ENCODE measurements at places on chromosomes 11 and 22.

DNA sequence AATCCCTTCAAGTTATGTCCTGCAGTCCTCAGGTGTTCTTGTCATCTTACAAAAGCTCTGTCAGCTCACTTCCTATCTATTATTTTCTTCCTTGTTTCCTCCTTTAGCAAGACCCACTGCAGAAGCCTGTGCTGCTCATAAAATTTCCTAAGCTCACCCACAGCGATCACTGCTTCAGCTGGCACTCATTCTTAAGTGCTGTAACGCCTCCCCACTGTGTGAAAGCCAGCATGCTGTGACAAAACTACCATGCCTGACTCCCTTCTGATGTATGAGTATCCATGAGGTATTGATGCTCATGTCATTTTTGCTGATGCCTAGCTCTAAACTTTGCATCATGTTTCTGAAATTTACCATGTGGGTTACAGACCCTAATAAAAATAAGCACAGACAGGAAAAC is 41.5 kb upstream of the CNTN5 start:
- DNase-seq: no peak

DNA sequence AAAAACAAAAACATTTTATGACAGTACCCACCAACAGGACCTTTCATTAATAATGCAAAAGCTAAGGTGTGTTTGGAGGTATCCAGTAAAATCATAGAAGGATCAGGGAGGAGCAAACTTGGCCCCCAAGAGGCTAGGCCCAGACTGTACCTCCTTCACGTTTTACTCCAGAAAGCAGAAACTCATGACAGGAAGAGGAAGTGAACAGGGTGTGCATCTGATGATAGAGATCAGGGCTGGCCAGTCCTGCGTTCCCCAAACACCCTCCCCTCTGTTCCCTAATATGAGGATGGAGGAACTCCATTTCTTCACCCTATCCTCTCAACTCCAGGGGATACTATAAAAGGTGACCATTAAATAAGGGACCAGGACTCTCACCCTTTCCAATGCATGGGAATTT is 10.2 kb upstream of the MS4A12 start:
- DNase-seq: no peak

GRCh38 chr11:110173811-110174644 is 80.8 kb downstream of the ZC3H12C start:
- DNase-seq: peak; percentile 8

DNA sequence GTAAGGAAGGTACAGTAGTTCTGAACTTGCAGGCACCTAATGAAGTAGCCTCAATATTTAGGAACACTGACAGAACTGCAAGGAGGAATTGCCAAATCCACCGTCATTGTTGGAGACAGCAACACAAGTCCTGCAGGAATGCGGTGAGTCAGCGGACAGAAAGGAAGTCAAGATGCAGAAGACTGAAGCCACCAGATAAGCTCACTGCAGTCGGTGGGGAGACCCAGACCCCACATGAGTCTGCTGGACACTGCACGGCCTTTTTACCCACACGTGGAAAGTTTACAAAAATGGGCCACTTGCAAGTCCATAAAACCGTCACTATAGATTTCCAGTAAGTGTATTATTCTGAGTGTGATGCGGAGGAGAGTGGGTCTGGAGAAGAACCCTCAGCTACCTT is 1471.6 kb downstream of the TBC1D22A start:
- no peak for DNase-seq

DNA sequence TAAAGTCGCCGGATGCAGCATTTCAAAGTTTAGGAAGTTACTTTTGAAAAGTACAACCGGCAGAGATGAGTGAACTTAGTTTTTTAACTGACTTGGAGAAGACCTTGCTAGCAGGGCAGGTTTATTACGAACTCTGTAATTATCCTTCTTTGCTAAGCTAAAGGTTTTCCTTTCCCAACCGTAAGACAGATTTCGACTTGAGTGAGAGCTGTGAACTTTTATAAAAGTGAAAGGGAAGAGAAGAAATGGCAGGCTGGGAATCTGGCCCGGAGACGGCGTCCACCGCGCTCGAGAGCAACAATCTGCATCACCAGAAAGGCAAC is 659 bp upstream of the TEAD1 start:
- no peak for DNase-seq

DNA sequence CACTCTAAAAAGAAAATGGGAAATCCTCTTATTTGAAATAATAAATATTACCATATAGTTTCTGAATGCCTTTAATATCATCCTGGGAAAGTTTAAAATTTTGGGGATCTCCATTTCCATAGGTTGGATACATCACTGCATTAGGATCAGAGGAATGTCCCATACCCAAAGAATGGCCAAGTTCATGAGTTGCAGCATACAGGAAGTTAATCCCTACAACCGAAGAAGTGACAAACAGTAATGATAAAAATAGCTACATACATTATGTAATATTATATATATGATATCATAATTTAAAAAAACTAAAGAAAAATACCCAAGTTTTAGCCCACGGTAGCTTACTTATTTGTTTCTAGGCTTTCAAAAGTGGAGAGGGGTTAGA is 7.4 kb downstream of the MMP7 start:
- no peak for DNase-seq

DNA sequence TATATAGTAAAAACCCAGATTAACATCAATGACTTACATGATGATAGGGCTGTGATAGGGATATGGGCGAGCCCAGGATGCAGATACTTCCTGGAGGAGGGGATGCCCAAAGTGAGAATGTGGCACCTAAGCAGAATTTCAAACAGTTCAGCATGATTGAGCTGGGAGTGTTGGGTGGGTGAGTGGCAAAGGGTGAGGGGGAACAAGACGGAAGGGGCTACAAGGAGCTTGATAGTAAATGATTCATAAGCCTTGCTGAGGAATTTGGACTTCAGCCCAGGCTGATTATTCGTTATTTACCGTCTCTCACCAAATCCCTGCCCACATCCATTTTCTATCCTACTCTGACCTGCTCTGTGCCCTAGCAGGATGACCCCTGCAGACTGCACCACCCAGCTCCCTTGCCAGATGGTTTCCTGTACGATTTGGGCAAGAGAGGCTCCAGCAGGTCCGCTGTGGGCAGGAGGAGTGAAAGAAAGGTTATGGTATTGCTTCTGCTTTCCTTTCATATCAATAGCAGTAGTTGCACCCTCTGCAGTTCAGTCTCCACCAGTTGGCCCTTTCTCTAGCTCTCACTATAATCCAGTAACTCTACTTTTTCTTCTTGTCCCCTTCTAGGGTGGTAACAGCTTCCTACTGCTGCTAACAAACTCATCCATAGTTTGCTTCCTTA is 30.3 kb upstream of the SIK2 start:
- no peak for DNase-seq

DNA sequence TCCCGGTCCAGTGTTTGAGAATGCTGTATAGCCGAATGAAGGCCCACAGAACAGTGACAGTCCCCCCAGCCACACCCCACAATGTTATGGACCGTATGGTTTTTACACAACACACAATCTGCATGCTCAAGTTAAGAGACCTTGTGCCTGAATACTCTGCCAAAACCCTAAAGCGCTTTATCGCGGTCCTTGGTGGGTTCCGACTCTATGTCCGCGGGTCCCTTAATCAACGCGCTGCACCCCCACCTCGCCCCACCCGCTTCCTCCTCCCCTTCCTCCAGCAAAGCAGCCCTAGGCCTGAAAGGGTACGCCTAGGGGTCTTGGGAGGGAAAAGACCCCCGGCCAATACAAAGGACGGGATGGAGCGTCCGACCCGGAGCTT is 442 bp downstream of the COPB1 start:
- no peak for DNase-seq

DNA sequence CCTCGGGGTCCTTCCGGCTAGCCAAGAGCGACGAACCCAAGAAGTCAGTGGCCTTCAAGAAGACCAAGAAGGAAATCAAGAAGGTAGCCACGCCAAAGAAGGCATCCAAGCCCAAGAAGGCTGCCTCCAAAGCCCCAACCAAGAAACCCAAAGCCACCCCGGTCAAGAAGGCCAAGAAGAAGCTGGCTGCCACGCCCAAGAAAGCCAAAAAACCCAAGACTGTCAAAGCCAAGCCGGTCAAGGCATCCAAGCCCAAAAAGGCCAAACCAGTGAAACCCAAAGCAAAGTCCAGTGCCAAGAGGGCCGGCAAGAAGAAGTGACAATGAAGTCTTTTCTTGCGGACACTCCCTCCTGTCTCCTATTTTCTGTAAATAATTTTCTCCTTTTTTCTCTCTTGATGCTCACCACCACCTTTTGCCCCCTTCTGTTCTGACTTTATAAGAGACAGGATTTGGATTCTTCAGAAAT is 1.9 kb upstream of the GCAT start:
- DNase-seq: no peak

DNA sequence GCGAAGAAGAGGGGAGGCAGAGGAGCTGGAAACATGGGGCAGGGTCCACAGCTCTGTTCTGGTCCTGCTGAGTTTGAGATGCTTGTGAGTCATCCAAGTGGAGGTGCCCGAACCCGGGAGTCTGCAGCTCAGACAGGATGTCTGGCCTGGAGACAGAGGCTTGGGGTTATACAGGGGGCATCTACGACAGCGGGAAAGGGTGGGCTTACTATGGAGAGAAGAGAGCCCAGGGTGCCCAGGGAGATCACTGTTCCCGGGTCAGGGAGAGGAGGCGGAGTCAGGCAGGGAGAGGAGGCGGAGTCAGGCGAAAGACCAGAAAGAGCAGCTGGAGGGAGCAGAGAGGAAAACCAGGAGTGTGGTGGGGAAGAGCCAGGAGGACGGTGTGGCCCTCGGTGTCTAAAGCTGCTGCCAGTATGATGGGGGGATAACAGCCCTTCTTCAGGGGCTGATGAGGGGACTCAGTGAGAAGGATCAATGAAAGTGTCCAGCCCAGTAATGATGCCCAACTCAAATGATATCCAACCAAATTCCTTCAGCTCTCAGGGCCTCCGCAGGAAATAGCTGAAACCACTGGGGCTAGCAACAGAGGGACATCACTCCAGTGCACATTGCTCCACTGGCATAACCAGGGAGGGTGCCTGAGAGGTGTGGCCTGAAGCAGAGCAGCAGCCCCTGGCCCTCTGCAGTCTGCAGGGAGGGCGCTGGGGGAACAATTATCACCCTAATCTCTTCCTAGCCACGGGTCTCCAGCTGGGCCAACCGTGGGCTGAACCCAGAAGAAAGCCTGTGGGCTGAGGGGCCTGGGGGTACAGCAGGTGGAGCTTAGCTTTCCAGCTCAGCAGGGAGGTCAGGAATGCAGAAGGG is 2.6 kb upstream of the LTBP3 start:
- peak; percentile 48 for DNase-seq

DNA sequence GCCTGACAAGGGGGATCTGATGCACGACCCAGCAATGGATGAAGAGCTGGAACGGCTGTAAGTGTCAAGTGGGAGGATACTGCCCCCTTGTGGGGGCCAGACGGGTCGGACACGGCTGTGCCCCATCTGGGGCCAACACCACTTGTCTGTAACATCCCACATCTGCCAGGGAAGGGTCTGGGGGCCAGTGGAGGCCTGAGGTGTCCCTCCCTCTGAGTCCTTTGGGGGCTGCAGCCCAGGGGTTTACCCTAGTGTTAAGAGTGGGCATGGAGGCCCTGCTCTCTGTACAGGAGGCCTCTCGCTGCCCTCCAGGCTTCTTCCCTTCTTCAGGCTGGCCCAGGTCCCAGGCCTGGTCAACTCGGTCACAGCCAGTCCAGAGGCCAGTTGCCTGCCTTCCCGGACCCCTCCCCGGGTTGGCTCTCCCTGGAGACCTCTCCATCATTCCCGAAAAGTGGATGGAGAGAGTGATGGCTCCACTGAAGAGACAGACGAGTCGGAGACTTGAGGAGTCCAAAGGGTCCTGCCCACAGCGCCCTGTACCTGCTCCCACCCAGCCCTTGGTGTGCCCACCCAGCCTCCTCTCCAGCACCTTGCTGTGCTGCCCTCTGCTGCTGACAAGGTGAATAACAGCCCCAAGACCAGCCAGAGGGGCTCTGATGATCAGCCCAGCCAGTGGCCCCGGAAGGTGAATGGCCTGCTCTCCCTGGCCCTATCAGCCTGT is 15.4 kb downstream of the ARFGAP2 start:
- DNase-seq: peak; percentile 46

DNA sequence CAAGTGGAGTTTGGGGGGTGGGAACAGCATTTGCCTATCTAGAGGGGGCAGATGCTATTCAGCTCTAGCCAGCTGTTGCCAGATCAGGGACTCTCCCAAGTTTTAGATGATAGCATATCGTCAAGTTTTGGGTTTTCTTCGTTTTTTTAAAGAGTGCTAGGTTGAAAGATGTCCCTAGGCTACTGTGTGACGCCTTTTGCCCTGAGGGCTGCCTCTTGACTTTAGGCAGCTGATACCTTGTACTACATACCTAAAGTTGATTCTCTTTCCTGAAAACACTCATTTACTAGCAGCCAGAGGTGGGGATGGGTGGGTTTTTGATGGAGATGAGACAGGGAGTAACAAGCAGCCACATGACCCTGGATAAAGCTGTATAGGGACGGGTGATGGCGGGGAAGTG is 87.1 kb downstream of the ABTB2 start:
- no peak for DNase-seq

DNA sequence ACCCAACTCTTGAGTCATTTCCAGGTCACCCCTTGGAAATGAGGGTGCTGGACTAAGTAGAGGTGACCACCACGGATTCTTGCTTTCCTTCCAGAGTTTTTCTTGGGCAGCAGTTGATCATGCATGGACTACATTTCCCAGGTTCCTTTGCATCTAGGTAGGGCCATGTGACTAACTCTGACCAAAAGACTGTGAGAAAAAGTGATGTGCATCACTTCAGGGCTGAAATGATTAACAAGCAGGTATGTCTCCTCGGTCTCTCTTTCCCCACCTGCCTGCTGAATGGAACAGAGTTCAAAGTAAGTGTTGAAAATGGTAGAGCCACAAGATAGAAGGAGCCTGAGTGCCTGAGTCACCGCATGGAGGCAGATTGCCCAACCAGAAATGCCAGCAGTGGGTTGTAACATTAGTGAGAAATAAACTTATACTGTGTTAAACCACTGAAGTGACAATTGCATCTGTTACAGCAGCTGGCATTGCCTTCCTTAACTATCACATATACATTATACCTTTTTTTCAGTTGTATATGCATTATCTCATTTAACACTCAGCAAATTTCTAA is 113.5 kb downstream of the MN1 start:
- DNase-seq: no peak

DNA sequence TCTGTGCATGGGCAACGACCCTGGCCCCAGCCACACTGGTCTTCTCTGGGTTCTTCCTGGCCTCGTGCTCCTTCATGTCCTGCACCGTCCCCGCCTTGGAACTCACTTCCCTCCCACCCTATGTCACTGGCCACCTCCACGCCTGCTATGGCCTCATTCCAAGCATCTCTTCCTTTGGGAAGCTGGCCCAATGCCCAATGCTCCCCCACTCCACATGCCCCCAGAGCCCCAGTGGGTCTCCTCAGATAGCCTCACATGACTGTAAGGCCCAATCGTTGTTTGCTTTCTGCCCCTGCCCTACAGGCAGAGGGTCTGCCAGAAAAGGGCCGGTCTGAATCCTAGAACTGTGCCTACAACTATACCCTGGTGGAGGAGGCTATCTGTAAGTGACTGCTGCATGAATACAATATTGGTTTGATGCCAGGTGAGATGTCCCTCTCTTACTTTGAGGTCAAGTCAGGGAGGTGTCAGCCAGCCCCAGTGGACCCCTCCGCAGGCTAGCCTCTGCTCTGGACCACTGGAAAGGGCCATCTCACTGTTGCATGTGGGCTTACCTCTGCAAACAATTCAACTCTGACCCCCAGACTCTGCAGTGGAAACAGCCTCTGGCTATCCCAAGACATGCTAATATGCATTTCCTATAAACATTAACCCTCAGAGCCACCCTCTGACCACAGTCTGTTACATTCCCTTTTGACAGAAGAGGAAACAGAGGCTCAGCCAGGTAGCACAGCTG is 2.1 kb upstream of the GNAZ start:
- no peak for DNase-seq

- no peak for DNase-seq
These were observed 702 bp upstream of the KCNJ4 start for GRCh38 chr22:38455530-38456271.

GRCh38 chr22:19631899-19632667 is 82.2 kb upstream of the SEPTIN5 start:
- DNase-seq: no peak
